LHCN-M2 (cell line): ENCODE measurements at places on chromosomes 4 and X. TPM values are rescaled to one million over a fixed set of nuclear protein-coding genes. Genes with fewer than 3 reads are reported as not detected.

The BCOR gene
- total RNA-seq = 17.7 and 18.8 TPM in 2 replicates

DNA sequence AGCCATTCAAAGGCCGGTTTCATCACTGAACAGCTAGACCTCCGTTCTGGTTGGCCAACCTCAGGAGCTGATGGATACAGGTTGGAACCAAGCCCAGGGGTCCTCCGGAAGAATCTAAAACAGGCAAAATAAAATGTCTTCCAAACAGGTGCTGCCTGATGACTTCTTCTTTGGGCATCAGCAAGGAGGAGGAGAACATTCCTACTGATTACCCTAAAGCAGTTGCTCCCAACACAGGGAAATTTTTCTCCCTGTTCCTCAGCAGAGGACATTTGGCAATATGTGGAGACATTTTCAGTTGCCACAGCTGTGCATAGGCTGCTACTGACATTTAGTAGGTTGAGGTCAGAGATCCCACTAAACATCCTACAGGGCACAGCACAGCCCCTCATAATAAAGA, 319.3 kb upstream of the PPARGC1A start:
- DNase-seq = peak; percentile 55

DNA sequence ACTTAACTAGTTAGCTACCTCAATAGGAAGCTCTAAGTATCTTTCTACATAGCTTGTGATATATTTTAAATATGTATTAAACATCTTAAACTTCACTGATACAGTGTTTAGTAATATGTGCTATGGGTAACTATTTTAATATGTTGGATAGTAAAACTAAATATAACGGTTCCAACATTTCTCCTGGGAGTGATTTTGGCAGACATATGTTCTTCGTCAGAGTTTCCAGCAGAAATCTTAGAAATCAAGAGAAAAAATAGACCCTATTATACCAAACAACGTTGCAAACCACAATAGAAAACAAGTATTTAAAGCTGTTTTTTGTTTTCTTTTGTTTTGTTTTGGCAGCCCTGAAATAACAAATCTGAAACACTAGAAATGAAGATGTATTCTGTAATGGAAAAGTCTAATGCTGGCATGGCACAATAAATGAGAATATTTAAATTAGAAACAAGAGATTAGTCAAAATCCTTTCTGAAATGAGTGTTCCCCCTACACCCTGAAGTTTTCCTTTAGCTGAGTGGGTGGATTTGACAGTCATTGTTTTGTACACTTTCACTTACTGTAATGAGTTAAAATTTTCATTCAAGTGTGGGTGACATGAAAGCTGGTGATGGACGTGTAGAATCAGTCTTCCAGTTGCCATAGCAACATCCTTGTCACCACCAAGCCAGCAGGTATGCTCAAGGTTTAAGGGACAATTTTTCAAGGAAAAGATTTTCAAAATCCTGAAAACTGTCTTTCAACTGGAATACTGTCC, 233.5 kb downstream of the SCFD2 start:
- no peak for DNase-seq

DNA sequence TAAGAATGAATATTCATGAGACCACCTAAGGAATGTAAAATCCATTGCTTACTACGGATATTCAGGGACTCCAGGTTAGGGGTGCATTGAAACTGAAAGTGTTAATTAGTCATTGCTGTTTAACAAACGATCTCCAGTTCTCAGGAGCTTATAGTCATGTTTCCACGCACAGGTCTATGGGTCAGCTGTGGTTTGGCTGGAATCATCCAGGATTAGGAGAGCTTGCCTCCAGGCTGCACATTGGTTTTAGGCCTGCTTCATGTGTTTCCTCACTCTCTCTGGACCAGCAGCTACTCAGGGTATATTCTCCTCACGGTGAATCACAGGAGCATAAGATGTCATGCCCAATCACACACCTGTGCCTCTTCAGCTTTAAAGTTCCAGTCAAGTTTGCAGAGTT, 98.9 kb downstream of the ATXN3L start:
- DNase-seq = peak; percentile 78

DNA sequence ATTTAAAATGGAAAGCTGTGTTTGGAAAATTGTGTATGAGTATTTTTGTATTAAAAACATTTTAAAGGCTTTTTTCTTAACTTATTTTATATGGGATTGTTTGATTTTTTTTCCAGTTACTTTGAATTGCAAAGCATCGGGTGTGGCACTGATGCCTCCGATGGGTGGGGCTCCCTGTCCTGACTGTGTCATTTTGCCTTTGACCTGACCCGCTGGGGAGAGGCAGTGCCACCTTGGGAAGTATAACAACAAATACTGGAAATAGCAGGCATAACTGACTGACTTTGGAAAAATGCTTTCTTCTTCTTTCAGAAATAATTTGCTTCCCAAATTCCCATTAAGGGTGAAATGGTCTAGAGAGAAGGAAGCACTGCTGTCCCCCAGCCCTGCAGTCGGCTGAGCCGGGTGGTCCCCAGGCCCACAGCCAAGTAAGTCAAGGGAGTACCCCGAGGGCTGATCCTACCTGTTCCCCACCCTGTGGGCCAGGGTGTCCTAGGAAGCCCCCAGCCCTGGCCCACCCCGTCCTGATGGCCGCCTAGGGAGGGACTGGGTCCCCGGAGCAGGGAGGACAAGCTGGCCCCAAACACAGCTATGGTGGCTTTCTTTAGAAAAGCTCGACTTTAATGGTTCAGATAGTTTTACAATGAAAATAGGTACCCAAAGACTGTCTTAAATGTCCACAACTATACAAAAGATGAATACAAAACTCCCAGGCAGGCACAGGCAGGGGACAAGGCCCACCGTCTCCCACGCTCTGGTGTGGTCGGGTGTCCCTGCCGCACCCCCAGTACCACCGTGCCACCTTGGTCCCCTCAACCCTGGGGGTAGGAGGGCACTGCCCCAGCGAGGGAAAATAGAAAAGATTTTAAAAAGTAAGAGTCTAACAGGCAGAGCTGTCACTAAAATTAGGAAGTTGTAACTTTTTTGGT, 26.4 kb downstream of the NELFA start:
- DNase-seq = no peak

DNA sequence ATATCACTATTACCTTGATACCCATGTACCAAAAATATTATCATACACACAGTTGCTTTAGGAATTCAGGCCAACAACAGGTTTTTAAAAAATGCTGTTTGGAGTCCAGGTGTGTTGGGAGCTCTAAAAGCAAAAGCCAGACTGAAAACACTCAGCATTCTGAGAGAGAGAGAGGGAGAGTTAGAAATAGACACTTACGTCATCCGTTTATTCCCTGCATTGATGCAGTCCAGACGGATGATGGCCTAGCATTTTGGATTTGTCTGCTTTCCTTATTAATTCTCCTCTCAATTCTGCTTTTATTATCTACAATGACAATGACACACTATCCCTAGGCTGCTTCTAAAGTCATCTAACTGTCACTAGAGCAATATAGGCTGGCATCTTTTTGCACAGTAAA, 358.3 kb upstream of the BOD1L1 start:
- no peak for DNase-seq

The MAGEA8 gene
- total RNA-seq = not detected in 2 replicates

- no peak for DNase-seq
Measured at GRCh38 chr4:48571471-48571870, 81.4 kb downstream of the ZAR1 start.

DNA sequence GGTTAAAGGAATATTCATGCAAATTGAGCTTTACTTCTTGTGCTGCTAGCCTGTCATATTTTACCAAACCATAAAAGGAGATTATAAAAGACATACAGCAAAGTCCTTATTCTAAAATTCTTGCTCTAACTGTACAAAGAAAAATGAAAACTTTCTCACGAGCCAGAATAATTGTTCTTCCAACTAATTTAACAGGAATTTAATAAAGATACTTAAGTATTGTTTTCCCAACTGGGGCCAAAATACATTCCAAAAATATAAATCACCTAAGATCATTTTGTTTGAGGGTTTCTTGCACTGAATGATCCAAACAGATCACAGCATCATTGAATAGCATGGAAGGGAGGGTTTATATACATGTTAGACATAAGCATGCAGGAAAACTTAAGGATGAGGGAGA, 127.1 kb upstream of the PCDH18 start:
- DNase-seq = peak; percentile 40

DNA sequence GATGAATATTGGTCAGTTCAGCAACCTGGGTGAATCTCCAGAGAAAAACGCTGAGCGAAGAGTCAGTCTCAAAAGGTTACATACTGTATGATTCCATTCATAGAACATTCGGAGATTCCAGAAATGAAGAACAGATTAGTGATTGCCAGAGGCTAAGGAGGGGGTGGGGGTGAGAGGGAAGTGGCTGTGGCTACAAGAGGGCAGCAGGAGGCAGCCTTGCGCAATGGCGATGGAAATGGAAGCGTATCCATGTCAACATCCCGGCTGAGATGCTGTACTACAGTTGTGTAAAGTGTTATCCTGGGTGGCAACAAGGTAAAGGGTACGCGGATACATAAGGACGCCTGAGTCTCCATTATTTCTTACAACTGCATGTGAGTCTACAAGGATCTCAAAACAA, 18.0 kb downstream of the LYAR start:
- DNase-seq = no peak

- DNase-seq = no peak
Measured at GRCh38 chrX:71304561-71304960, 3.0 kb downstream of the ITGB1BP2 start.

- DNase-seq = no peak
Measured at GRCh38 chrX:38435130-38435529, 82.7 kb downstream of the OTC start.

The GYPB gene
- total RNA-seq = not detected in 2 replicates

DNA sequence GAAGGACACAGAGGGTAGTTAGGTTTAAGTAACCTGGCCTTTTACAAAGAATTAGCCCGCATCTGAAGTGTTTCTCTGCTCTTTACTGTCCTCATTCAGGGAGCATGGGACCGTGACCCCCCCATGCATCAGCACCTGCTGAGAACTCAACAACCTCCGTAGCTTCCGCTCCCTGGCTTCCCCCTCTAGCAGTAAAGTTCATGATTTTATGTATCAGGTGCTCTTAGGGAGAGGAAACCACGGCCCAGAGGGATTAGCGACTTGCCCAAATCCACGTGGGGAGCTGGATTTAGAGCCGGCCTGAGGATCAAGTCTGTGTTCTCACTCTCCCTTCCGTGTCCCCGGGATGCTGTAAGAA, 284.6 kb upstream of the GATB start:
- DNase-seq = no peak

DNA sequence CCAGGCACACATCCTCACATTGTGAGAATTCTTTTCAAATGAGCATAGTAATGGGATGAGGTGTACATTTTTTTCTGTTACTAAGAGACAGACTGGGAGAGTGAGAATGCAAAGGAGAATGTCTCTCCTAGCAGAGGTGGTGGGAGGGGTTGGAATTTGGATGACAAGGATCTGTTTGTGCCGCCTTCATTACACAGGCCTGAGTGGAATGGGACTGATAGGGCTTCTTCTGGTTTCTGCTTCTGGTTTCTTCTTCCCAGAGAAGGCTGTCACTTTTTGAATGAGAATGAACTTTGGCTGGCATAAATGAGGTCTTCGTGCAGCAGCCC, 55.4 kb downstream of the C4orf51 start:
- DNase-seq = peak; percentile 93

DNA sequence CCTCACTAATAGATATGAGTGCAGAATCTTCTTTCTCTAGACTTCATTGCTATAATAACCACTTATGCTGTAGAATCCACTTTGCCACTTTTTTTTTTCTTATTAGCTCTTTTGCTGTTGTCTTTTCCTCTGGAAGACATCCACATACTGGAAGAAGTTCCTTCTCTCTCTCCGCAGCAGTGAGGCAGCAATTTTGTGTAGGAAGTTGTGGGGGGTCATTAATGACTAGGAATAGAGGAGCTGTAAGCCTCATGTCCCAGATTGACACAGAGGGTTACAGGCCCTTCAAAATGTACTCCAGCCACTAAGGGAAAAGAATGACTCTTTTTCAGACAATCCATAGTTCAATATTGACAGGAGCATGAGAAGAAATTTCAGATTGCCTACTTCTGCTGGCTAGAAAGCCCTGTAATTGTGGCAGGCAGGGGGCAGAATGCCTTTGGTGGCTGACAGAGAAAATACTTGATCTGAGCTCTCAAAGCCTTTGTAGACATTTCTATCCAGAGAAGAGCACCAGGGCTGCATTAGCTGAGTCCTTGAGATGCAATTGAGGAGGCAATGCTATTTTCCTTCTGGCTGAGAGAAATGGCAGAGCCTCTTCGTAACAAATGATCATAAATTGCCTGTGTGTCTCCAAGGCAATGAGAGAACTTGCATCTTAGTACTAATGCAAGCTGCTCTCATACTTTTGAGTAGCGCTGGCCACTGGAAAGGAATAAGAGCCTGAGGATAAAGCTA, 856.2 kb downstream of the STIM2 start:
- no peak for DNase-seq

DNA sequence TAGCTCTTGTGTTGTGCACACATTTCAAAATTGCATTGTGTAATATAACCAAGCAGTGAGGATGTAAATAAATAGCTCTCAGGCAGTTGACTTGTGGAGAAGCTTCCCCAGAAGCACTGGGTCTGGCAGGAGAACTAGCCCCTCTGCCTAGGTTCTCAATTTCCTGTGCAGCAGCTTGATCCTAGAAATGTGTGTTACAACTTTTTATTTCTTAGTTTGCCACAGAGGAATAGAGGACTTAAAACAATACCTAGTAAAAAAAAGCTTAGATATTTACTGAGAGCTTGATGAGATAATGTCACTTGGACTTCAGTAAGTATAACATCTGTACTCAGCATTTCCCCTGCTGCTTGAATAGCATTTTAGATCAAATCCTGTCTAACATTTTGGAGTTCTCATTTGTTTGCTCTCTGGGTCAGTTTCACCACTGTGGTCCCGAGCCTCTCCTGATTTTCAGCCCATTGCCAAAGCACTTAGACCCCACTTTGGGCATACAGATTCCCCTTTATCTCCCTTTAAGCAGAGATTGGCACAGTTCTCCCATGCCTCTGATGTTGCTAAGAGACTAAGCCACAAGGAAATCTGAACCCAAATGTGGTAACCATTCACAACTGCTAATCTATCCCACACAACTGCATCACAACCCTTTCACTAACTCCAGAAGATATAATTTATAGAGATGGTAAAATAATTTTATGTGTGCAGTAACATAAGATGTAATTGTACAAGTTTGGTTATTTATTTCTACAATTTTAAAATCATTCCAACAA, 98.2 kb upstream of the NRK start:
- DNase-seq = peak; percentile 4

The TMPRSS11E gene
- total RNA-seq = 0.40 TPM in 1 of 2 replicates, not detected in the other

The CT45A3 gene
- not detected in 2 replicates for total RNA-seq

DNA sequence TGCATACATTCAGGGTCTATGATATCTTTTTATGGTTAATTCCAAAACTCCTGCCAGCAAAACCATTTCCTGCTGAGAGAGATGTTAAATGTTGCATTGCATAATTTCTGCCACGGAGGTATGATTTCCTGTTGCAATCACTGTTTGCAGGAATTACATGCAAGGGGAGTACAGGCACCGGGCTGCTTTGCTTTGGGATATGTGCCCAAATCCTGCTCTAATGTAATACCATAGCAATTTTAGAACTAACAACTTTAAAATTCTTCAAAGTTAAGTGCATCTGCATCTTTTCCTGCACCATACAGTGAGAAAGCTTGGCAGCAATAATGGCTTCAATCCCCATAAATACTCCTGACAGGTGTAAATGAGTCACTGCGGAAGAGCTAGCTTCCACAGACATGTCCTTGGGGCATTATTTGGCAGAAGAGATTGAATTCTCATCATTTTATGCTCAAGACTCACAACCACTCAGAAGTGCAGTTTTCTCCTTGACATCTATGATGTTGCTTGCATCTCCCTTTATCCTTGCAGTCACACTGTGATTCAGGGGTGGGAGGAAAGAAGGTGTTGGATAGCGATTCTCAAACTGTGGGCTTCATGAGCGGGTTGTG, 29.6 kb downstream of the TRIM2 start:
- peak; percentile 92 for DNase-seq

The CYLC1 gene
- total RNA-seq = not detected in 2 replicates
